ENCODE measurements at places on chromosomes 2 and 18. TPM values are rescaled to one million over a fixed set of nuclear protein-coding genes. Genes with fewer than 3 reads are reported as not detected.

PLGLB1 gene
- polyA plus RNA-seq, result 0.59 TPM

DNA sequence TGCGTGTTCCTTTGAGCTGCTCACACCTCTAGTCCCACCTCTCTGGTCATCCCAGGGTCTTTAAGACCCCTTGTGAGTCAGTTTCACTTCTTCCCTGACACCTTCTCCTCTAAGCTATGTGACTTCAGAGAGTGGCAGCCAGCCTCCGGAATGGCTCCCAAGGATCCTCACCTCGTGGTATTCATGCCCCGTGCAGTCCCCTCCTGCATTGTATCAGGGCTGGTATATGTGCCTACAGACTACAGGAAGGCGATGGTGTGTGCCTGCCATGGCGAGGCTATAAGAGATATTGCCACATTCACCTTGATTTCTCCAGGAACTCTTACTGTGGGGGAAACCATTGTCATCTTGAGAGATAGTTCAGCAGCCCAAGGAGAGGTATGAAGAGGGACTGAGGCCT is 128.0 kb upstream of the SMAD2 start:
- DNase-seq, result no peak

DNA sequence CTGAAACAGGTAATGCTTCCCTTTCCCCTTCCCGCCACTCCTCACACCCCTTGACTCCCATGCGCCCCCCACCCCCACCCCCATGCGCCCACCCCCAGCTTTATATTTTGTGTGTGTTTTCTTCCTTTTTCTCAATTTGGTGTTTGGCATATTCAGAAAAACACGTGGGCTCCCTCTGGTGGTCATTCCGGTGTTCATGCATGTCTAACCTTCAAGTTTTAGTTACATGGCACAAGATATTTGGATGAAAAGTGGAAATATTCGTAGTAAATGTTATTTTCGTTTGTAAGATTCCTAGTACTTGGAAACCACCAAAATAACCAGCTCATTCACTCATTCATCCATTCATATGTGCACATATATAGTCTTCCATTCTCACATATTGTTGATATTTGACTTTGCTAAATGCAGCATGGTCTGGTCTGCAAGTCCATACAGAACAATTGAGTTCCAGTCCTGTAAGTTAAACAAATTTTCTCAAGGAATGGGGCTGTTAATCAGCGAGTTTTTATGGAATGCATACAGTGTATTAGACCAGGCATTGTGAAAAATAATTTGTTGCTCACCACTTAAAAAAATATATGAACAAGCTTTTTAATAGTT is 143.6 kb upstream of the MAP3K20 start:
- peak; percentile 68 for DNase-seq

GRCh38 chr18:59661891-59662701 is 35.1 kb downstream of the CCBE1 start:
- no peak for DNase-seq

- no peak for DNase-seq
Observed at GRCh38 chr2:158413581-158413980, 43.0 kb downstream of the CCDC148 start.

- no peak for DNase-seq
Observed at GRCh38 chr2:75023666-75024455, 65.4 kb downstream of the POLE4 start.

DNA sequence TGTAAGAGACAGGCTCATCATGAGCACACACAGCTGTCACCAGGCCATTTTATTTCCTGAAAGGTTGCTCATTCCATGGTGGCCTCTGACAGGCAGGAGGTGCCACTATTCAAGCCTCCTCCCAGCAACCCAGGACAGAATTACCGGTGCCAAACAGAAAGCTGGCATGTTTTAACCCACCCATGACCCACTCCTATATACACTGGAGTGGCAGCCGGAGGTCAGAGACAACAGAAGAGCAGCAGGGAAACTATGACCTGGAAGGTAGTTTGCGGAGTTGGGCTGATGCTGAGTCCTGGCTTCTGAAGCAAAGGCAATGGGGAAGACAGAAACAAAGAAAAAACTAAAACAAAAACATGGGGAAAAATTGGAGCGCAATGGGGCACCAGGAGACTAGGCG is 2.3 kb downstream of the RFTN2 start:
- no peak for DNase-seq

GRCh38 chr2:218975060-218975777 is 9.8 kb downstream of the FEV start:
- DNase-seq, result no peak

DNA sequence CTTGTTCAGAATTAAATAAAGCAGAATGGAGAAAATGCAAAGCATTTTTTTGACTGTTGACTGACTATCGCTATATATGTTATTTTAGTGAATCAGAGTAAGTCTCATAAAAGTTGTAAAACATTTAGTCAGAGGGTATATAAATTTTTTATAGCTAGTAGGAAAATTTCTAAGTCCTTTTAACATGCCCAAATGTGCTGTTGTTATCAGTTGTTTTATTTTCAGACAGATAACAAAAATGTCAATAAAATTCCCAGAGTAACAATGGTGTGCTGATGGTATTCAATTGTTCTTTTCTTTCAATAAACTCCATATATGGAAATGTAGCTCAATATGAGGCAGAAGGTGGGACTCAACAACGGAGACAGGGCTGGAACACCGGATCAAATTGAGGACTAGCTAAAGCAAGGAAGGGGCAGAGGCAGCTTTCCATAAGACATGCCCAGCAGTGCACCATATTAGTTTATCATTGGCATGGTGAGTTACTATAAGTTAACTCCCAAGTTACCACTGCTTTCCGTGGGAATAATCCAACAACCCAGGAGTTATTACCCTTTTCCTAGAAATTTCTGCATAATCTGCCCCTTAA is 26.6 kb downstream of the GULP1 start:
- no peak for DNase-seq

GRCh38 chr18:78896111-78896905 is 83.3 kb upstream of the SALL3 start:
- no peak for DNase-seq

Measured in A549 (cell line).